GM13976 (cell line): ENCODE measurements at places on chromosomes 1 and 21.

DNA sequence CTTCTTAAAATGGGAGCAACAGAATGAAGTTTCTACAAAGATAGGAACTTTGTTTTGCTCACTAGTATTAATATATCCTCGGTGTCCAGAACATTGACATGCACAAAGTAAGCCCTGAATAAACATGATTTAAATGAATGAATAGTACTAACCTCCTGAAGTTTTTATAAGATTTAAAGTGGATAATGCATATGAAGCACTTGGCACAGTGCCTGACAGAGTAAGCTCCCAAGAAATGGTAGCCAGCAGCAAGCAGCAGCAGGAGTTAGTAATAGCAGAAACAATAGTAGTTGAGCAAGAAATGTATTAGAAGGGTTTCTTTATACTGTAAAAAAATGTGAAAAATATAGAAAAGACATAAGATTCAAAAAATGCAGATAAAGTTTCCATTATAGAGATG, 258.1 kb upstream of the C1orf87 start:
- DNase-seq = no peak

GRCh38 chr1:178796013-178796412, 71.0 kb downstream of the RALGPS2 start:
- DNase-seq = no peak

- DNase-seq = no peak
Measured at GRCh38 chr1:235442788-235443429, 61.3 kb downstream of the B3GALNT2 start.

GRCh38 chr1:211267204-211267857, 8.2 kb downstream of the RCOR3 start:
- no peak for DNase-seq

DNA sequence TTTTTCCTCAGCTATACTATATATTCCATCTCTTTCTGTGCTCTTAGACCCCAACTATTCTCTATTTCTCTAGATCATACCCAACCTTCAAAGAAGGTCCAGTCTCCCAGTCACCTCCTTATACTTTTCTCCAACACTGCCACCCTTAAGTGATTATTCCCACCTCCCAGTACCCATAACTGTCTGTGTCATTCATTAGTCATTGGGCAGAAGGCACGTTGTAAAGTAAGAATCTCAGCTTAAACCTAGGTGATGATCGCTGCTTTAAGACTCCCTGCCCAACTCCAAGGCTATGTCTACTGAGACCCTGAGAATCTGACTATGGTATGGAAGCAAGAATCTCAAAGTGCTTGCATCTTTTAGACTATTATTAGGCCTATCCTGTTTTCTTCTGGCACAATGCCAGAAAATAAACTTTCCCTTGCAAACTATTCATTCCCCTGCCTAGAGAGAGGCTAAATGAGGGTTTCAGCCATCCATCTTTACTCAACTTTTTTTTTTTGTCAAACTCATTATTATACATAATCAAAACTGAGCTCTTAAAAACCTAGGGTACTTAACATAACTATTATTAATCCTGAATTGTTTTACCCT, 174.3 kb upstream of the DPT start:
- DNase-seq = no peak

DNA sequence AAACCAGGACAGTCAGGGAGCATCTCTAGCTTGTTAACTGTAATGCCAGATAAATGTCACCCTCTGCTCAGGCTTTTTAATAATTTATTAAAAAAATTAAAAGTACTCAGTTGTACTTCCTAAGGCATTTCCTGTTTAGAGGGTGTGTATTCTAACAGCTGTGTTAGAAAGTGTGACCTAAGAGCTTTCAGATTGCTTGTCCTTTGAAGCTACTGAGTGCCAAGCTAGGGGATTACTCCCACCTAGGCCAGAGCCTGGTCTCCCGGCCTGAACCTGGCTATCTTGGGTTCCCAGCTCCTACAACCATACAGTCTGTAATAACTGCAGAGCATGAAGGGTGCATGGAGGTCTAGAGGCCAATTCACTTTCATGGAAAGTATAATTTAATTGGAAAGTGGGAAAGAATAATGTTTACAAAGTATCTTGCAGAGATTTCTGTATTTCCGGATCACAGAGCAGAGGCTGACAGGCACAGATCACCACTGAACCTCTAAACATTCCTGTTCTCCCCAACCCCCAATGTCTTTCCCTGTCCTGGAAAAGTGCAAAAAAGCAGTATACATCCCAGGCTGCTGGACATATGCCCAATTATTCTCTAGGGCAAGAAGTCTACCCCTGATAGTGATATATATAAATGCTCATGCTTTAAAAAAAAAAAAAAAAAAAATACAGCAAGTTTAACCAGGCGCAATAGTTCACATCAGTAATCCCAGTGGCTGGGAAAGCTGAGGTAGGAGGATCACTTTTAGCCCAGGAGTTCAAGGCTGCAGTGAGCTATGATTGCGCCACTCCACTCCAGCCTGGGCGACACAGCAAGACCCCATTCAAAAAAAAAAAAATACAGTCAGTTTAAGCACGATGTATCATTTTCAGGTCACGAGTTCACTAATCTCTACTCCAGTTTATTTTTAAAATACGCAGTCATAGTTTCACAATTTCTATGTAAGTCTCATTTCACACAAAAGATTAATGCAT, 36.7 kb upstream of the RAP1A start:
- DNase-seq = no peak

- no peak for DNase-seq
Measured at GRCh38 chr1:115429241-115429640, 91.2 kb upstream of the NGF start.

- DNase-seq = peak; percentile 62
Measured at GRCh38 chr1:9654051-9654833, 2.7 kb downstream of the PIK3CD start.

- peak; percentile 93 for DNase-seq
Measured at GRCh38 chr1:209805875-209806760, at the start of gene IRF6. TSS of gene IRF6 (minus strand) at chr1:209806142. CDS start at chr1:209801413, 4,729 bp downstream.

GRCh38 chr1:62643283-62643682, 44.9 kb downstream of the DOCK7 start:
- no peak for DNase-seq

DNA sequence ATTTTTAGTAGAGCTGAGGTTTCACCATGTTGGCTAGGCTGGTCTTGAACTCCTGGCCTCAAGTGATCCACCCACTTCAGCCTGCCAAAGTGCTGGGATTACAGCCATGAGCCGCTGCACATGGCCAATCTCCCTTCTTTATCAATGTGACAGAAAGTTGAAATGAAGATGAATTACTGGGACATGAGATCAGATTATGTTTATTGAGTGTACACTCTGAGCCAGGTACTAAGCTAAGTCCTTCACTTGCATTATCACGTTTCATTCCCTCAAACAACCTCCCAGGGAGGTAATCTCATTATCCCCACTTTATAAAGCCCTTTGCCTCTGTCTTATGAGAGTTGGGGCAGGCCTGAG, 6.3 kb upstream of the CHI3L2 start:
- no peak for DNase-seq

DNA sequence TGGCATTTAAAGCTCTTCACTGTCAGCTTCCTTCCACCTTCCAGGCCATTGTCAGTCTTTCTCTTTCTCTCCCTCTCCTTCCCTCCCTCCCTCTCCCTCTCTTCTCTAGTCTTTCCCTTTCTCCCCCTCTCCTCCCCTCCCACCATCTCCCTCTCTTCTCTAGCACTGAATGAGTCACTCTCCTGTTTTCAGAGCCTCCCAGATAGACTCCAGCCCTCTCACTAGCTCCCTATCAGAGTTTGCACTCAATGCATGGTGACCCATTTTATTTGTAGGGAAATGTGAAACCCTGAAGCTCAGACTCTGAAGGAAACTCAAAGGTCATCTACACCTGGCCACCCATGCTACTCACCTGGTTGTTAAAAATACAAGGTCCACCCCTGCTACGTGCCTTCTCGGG, 4.4 kb upstream of the MATN1 start:
- no peak for DNase-seq

GRCh38 chr1:113515498-113515897, 125.2 kb downstream of the MAGI3 start:
- DNase-seq = no peak

DNA sequence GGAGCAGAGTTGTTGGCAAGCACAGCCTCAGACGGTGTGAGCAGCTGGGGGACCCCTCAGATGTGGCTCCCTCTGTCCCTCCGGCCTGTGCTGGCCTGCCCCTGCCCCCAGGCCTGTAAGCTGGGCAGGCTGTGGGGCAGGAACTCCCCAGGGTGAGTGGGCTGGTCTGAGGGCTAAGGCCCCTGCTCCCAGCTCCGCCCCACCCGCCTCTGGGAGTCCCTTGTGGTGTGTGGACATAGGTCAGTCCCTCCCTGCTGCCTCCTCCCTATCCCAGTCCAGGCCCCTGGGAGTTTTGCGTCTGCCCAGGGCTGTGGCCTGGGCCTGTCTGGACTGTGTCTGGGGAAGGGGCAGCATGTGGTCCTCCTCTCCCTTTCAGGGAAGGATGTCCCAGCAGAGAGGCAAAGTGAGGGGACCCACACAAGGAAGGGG, 3.6 kb upstream of the VWA1 start:
- peak; percentile 42 for DNase-seq

GRCh38 chr21:28257276-28257675, 735.4 kb downstream of the LTN1 start:
- DNase-seq = no peak

DNA sequence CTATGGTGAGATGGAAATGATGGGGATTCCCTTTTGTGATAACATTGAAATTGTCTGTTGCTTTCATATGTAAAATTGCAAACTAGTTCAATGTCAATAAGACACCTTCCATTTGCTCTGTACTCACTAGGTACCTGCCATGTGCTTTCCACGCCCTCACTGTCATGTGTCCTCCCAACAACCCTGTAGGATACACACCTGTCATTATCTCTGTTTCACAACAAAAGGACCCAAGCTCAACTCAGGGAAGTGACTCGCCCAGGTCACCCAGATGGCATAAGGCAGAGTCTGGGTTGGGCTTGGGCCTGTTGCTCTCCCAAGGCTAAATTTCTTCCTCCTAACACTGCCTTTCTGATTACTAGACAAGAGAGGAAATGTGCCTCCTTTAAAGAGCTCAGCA, 45.3 kb upstream of the MCOLN3 start:
- no peak for DNase-seq
